Pulmonary artery endothelial cell (primary cell): ENCODE measurements at places on chromosomes 16 and 17. TPM values are rescaled to one million over a fixed set of nuclear protein-coding genes. Genes with fewer than 3 reads are reported as not detected.

- DNase-seq, result no peak
Measured at GRCh38 chr17:77144227-77144626, 3.5 kb downstream of the SEC14L1 start.

DNA sequence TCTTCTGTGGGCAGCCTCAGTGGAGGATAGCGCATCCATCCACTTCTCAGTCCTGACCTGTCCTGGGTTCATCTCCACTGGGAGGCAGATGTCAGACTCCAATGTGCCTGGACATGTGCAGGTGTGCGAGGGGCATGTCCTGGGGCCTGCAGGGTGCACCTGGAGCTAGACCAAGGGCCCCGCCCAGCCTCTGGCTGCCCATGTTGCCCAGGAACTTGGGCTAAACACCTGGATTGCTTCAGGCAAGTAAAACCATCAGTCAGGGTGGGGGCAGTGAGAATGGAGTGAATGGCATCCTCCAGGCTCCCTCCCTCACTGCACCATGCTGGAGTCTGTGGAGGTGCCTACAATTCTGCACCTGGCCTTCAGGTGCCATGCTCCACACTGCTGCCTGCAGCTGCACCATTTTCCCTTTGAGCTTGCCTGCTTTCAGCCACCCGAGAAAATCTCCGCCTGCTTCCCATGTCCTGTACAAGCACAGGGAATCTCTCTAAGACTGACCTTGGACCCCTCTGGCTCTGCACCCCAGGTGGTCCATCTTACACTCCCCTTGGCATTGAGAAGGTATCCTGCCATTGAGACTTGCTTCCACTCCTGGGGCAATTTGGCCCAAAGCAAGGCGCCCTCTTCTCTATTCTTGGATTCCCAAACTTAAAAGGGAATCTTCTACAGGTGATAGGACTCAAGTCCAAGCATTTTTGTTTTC lies 2.1 kb upstream of the MFSD6L start:
- no peak for DNase-seq

- DNase-seq, result peak; percentile 75
Measured at GRCh38 chr17:55086635-55087058, 118.1 kb downstream of the STXBP4 start.

DNA sequence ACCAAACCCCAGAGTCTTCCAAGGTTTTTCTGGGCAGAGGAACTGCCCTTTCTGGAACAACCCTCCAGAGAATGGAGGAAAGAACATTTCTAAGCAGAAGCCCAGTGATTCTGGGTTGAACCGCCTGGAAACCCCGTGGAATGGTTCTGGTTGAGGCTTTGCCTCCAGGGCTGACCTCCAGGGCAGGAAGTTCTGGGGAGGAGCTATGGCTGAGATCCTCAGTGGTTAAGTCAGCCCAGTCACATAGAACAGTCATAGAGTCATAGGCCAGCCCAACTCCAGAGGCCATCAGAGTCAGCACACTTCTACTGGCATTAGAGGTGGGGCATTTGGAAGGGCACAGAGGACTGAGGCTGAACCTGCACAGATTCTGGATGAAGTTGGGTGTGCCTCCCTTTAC lies 65.9 kb downstream of the SPACA3 start:
- no peak for DNase-seq

DNA sequence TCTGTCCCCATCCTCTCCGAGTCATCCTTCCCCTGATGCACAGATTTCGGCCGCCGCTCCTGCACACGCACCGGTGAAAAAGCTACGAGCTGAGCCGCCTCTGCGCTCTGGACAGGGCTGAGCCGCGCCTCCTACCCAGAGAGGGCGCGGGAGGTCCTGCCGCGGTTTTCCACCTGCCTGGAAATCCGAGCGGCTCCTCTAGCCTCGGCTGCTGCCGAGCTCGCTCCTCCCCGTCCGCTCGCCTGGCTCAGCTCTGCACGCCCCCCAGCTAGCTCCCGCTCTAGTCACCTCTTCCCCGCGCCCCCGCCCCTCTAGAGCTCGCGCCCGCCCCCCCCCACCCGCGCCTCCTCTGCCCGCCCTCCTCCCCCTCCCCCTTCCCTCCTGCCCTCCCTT lies 198 bp upstream of the SHISA9 start:
- DNase-seq, result no peak

DNA sequence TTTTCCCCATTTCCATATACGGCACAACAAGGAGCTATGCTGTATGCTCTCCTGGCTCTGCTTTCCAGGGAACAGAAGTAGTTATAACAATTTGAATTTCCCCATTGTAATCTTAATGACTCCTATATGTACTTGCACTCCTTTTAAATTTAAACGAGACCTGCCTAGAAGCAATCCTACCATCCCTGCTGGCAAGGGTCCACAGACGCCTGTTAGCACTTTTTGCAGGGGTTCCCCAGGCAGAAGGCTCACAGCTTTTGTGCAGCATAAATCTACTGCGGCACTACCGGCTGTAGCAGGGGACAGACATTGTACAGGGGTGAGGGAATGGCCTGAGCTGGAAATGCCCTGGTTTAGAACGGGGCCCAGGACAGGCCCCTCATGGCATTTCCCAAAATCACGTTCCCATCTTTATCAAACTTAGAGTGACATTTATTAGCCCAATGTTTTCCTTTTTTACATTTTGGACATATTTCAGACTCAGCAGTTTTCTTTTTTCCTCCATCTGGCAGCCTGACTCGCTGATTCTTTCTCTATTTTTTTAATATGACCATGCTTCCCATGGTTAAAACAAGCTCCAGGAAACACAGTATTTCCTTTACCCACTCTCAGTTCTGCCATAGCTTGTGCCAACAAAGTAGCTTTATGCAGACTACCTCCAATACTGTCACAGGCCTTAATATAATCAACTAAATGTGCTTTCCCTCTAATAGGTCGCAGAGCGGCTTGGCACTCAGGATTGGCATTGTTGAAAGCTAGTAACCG lies 35.4 kb upstream of the USP22 start:
- DNase-seq, result no peak

DNA sequence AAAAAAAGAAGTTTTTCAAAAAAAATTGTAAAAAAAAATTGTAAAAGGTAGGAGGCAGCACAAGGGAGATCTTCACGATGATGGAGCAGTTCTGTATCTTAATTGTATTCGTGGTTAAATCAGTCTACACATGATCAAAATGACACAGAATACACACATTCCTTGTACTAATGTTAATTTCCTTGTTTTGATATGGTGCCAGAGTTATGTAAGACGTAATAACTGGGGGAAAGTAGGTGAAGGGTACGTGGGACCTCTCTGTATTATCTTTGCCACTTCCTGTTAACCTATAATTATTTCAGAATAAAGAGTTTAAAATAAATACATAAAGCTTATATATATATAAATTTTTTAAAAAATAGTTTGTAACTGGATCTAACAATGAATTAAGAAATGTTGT lies 36.8 kb downstream of the HELZ start:
- no peak for DNase-seq

GRCh38 chr17:42392692-42393415 lies 4.6 kb upstream of the STAT3 start:
- no peak for DNase-seq

- DNase-seq, result no peak
Measured at GRCh38 chr16:23500212-23500861, 10.0 kb downstream of the GGA2 start.

DNA sequence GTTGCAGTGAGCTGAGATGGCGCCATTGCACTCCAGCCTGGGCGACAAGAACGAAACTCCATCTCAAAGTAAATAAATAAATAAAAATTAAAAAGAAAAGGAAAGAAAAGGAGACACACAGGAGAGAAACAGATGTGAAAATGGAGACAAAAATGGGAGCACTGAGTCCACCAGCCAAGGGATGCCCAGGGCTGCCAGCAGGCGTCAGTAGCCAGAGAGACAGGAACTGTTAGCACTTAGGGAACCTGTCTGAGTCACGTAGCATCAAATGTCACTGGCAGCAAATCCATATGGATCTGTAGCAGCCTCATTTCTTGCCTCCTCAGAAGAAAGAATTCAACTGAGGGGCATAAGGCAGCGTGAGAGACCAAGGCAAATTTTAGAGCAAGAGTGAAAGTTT lies 79.7 kb downstream of the CYLD start:
- no peak for DNase-seq

DNA sequence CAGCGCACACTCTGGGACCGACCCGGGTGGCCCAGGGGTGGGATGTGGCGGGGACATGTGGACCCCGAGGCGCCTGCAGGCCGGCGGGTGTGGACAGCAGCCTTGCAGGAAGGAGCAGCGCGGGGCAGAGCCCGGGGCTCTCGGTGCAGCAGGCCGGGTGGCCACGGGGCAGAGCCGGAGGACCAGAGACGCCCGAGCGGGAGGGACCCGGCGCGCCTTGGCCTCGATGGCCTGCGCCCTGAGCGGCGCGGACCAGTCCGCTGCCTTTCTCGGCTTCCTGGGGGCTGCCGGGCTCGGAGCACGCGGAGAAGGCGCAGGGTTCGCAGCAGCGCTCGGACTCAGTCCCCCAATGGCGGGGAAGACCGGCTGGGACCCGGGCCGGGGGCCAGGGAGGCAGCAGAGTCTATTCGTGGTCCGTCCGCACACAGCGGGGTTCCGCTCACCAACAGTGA lies 43.4 kb downstream of the OSBPL7 start:
- no peak for DNase-seq

DNA sequence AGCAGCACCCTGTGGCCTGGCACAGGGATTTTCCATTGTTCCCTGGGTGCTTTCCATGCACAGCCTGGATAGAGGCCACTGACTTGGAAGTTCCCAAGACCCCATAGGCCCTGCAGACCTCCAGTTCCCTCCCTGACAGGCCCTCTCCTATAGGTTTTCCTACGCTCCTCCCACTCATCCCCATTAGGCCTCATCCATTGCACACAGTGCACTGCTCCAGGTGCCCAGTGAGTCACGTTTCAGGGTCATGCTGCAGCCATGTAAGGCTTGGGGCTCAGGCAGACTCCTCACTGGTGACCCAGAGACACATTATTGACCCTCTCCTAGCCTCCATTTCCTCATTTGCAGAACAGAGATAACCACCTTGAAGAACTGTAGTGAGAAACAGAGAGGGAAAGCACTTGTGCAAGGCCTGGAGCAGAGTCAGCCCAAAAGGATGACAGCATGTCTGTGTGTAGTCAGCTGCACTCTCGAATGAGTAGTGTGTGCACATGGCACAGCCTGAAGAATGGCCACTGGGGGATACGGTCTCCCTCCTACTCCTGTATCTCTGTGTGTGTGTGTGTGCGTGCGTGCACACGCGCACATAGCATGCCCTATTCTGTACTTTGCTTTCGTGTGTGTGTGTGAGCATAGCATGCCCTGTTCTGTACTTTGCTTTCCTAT lies 26.8 kb downstream of the DRC3 start:
- no peak for DNase-seq

DNA sequence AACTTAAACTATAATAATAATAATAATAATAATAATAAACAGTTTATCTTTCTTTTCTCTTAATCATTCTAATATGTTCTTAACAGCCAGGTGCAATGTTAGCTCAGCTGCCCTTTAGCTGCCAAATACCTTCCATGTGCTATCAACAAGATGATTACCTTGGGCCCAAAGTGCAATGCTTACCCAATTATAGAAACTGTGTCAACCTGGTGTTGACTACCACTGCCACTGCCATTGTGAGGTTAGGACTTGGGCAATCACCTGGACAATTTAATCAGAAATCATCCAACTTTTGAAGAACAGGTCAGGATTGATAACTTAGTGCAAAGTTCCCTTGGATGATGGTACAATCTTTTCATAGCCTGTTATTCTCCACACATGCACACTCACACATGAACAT lies 371.8 kb upstream of the SALL1 start:
- DNase-seq, result no peak

GRCh38 chr16:50449800-50450199 lies 81.0 kb upstream of the BRD7 start:
- no peak for DNase-seq

- no peak for DNase-seq
Measured at GRCh38 chr17:82892899-82893565, 53.2 kb upstream of the ZNF750 start.

DNA sequence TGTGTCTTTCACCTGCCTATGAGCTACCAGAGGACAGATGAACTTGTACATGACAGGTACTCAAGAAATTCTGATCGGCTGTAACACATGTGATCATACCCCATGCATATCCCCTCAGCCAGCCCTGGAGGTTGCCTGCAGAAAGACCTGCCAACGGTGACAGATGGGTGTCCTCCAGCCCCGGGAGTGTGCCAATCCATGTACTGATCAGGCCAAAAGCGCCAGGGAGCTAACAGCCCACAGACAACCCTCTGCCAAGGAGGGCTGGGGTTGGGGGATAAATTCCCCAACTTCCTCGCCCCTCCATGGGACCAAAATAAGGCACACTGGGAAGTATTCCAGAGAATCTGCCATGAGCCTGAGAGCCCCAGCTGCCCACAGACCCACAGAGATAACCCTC lies 189.4 kb downstream of the CCT6B start:
- no peak for DNase-seq

DNA sequence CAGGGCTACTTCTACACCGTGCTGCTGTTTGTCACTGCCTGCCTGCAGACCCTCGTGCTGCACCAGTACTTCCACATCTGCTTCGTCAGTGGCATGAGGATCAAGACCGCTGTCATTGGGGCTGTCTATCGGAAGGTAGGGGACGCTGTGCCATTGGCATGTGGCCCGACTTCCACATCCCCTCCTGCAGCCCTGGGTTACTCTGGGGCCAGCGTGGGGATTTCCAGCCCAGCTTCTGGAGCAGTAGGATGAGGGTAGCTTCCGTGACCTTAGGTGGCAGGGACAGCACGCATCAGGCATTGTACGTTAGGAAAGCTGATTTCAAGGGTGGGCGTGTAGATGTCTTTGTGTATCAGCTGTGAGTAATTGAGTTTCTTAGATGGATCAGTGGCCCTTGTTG lies 96.5 kb downstream of the ABCC1 start:
- no peak for DNase-seq

DNA sequence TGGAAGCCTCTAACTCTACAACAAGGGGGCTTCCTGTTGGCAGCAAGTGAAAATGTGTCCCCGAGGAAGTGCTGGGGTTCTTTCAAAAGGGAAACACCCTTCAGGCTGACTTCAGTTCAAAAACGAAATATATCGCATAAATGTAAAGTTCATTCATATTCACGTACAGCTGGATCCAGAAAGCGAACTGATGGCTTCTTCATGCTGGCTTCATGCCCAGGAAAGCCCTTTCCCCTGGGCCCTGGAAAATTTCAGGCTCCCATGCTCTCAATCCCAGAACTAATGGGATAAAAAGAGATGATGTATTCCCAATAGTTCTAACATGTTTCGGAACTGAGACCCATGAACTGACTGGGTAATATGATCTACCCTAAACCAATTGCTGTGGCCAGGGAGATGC lies 104.7 kb upstream of the CDH13 start:
- DNase-seq, result no peak

CDIP1 gene
- 12.1 and 15.2 TPM in 2 replicates for total RNA-seq

BAIAP3 gene
- 0.46 and 0.53 TPM in 2 replicates for total RNA-seq

ZNF469 gene
- 0.74 and 1.3 TPM in 2 replicates for total RNA-seq

FOXN1 gene
- not detected in 2 replicates for total RNA-seq

VMO1 gene
- total RNA-seq, result 0.32 and 0.40 TPM in 2 replicates

SSTR5 gene
- total RNA-seq, result 0.07 TPM in 1 of 2 replicates, not detected in the other

NECAB2 gene
- total RNA-seq, result 0.04 and 0.20 TPM in 2 replicates

SLC6A2 gene
- not detected in 2 replicates for total RNA-seq

TNFRSF17 gene
- not detected in 2 replicates for total RNA-seq

IKZF3 gene
- not detected in 2 replicates for total RNA-seq

QRICH2 gene
- total RNA-seq, result 1.8 and 4.4 TPM in 2 replicates

DNAH17 gene
- total RNA-seq, result under 0.01 TPM in 1 of 2 replicates, not detected in the other
